Fibroblast of skin of left quadriceps (primary cell): ENCODE measurements at places on chromosomes 2 and 18.
A peak's percentile ranks its signal among the peaks of the same experiment; 100 is the strongest.

DNA sequence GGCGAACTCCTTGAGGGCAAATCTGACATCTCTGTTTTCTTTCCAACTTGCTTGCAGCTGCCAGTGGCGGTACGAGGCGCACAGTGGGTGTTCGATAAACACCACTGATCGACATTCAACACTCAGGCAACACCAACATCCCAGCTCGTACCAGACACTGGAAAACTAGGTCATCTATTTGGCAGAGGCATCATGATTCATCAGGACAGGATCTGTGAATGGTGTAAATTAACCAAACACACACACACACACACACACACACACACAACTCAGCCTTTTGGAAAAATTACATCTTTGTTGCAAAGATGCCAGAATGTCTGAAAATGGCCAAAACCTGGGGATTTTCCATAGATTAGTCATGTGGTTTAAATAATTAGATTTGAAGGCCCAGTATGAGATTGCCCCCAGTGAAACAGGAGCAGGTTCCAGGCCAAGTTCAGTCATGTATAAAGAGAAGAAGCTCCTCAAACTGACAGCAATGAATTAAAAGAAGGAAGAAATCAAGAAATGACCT, 150.5 kb upstream of the NCKAP5 start:
- DNase-seq: peak; percentile 90

DNA sequence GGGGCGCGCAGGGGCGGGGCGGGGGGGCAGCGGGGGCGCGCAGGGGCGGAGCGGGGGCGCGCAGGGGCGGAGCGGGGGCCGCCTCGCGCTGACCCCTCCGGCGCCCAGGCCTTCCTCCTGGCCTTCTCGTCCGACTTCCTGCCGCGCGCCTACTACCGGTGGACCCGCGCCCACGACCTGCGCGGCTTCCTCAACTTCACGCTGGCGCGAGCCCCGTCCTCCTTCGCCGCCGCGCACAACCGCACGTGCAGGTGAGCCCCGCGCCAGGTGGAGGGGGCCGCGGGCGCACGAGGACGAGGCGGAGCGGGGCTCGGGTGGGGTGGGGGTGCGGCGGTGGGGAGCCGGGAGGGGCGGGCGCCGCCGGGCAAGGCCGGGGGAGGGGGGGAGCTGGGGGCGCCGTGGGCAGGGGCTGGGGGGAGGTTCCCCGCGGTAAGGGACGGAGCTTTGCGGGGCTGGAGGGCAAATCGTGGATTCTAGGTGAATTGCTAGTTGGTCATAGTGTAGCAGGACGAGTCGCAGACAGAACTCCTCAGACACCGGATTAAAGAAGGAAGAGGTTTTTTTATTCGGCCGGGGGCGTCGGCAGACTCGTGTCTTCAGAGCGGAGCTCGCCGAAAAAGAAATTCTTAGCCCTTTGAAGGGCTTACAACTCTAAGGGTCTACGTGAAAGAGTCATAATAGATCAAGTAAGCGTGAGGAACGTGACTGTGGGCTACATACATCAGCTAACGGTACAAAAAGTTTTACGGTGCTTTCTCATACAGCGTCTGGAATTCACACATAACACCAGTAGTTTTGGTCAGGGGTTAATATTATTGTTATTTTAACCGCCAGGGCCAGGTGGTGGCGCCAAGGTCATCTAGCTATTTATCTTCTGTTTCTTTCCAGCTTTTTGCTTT, 29.9 kb downstream of the ANO7 start:
- no peak for DNase-seq

DNA sequence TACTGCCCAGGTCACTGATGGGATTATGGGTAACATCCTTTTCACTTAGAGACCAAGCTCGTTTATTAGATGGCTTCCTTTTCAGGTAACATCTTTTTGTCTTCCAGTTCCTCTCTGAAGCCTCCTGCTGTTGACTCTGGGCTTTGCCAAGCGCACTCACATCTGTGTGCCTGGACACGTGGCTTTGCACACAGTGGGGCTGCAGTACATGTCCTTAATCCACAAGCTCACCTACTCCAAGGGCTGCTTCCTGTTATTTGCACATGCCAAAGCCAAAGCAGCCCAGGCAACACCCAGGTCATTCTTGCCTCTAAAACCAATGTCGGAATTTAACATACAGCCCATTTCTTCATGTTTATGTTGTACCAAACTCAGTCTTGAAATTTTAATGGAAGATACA, 124.2 kb upstream of the BOD1L2 start:
- no peak for DNase-seq

DNA sequence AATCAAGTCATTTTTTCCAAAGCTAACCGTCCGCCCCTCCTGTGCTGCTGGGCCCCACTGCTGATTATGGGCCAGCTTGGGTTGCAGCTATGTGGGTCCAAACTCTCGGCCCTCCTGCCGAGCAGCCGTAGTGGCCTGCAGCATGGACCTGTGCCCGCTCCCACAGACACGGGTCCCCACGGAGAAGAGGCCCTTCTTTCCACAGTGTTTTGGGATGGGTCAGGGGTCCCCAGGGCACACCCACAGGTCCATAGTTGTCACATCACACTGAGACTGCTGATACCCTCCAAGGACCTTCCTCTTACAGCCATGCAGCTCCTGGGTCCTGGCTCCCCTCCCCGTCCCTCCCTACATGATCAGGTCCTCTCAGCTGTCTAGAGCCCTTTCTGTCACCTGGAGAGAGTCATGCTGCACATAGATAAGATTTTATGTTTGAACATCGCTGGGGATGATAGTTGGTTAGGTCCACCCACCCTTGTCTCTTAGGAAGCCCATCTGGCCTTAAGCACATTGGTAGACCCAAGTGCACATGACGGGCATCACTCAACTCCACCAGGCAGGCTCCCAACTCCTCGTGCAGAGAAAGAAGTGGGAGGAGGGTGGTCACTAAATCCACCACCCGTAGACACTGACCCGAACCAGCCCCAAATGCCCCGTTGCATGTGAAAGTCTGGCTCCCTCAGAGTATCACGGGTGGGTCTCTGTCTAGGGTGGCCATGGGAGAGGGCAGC, 17.5 kb downstream of the GPR55 start:
- DNase-seq: no peak

GRCh38 chr2:241858206-241859016, at the start of gene PDCD1:
PDCD1 (minus strand) TSS chr2:241858894; CDS start chr2:241858838, 56 bp downstream.
- DNase-seq: no peak

DNA sequence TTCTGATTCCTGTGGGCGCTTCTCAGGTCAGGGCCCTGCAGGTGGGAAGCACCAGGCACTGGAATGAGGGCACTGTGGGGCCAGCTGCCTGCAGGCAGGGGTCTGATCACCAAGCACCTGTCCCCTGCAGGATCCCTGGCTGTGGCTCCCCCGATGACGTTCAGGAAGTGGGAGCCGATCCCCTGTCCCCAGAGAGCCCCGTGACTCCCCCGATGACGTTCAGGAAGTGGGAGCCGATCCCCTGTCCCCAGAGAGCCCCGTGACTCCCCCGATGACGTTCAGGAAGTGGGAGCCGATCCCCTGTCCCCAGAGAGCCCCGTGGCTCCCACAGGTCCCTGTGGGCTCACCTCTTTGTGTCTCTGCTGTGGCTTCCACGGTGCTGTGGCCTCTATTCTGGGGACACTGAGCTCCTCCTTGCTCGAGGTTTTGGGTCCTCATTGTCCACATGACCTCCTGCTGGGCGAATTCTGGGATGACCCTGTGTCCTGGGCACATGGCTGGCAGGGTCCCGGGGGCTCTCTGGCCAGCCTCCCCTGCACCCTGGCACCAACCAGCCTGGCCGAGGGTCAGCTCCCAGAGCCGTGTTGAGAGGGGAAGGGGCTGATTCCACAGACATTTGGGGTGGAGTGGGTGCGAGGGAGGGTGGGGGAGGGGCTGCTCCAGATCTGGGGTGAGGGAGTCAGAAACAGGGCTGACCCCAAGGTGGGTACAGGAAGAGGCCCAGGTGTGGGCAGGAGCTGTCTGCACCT, 4.8 kb downstream of the NEU4 start:
- DNase-seq: no peak

DNA sequence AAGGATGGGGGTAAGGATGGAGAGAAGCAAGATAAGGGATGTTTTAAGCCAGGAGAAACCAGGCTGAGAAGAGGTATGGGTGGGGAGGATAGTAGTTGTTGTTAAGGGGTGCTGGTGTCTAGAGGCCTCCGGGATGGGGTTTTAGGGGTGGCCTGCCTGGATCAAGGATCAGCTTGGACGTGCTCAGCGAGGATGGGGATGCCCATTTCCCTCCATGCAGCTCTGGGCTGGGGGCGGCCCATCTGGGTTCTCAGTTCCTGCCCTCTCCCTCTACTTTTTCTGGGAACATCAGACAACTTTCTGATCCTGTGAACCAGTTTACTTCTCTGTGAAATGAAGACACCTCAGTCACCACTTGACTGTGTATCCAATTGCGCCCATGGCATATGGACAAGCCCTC, 10.1 kb downstream of the B3GNT2 start:
- no peak for DNase-seq

DNA sequence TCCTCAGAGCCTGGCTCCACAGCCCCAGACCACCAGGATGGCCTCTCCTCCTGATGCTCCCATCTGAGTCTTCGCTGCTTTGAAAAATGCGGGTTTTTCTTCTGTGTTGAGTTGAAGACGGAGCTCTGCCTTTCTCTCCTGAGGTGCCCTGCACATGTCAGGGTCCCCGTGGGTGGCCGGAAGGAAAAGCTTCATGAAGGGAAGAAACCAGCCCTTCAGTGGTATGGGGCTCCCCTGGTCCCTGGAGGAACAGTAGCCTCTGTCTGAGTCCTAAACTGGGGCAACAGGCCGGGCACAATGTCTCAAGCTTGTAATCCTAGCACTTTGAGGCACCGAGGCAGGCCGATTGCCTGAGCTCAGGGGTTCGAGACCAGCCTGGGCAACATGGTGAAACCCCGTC, 54.7 kb upstream of the CAB39 start:
- DNase-seq: no peak

- DNase-seq: no peak
Measured at GRCh38 chr2:46748121-46748520, 167.5 kb downstream of the MCFD2 start.

- peak; percentile 23 for DNase-seq
Measured at GRCh38 chr2:133303150-133303549, 265.1 kb downstream of the NCKAP5 start.

GRCh38 chr2:239277401-239278085, 123.3 kb downstream of the HDAC4 start:
- no peak for DNase-seq

- no peak for DNase-seq
Measured at GRCh38 chr2:223697316-223697891, 95.2 kb upstream of the SCG2 start.

DNA sequence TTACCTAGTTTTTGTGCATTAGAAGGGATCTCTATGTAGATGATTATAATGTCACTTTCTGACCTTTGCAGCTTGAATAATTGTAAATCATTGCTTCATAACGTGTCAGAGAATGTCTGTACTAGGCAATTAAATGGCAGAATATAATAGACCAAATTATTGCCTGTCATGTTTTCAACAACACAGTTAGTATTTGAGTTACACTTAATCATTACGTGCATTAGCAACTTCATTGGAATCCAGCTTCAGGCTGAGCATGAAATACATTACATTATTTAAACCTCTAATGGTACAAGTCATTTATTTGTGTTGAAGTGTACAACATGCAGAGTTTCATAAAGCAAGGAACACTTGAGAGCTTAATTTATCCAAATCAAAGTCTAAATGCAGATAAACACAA, 48.0 kb downstream of the ZNF407 start:
- DNase-seq: peak; percentile 55

- no peak for DNase-seq
Measured at GRCh38 chr2:36235426-36235825, 120.2 kb upstream of the CRIM1 start.

DNA sequence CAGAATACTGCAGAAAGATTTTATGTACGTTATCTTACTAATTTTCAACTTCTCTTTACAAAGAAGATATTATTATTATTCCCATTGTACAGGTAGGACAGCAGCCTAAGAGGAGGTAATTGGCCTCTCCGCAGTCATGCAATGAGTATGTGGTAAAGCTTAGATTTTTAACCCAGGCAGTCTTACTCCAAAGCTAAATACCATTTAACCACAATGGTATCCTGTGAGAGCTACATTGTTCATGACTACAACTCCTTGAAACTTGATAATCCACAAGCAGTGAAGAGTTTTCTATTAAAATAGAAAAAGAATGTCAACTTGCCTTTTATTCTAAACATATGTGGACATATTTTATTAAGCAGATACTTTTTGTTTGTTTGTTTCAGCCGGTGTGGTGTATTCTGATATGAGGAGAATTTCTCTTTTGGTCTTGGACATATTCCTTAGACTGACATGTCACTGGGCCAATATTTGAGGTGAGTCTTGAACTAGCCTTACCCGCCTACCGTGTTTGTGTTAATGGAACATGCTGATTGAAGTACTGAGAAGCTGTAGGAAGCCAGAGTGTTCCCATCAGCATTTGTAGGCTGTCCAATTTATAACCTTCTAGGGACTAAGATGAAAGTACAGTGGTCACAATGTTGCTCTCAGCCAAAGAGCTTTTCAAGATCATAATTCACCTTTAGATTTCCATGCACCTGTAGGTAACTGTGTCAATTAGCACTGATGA, 293.9 kb upstream of the DCC start:
- no peak for DNase-seq

- DNase-seq: no peak
Measured at GRCh38 chr18:57060814-57061213, 86.1 kb upstream of the BOD1L2 start.

DNA sequence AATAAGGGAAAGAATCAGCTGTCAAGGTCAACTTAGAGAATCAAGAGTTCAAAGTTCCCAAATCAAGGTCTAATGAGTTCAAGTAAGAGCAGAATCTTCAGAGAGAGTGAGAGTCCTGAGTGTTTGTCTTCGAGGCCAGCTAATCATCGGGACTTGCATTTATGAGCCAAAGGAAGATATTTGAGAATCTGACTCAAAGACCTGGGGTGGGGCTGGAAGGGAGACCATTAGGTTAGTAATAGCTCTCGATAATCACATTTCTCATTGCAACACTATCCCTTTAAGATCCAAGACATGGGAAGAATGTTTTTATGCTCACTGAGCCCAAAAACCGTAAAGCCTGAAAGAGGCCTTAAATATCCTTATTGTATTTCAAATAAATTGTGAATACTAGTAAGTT, 72.0 kb upstream of the FSHR start:
- no peak for DNase-seq

DNA sequence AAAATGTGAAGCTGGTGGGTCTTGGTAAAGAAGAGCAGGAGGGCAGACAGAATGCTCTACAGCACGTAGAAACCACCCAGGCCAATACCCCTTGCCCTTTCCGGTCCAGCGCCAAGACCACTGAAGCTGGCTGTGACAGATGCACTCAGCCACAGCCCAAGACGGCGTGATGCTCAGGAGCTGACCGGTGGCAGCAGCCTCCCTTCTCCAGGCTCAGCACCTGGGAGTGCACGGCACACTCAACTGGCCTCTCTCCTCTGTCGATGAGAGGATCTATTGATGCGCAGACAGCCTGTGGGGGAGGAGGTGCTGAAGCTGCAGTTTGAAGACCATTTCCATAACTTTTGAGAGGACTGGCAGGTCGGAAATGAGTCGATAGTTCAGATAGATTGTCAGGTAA, 141.0 kb upstream of the MYT1L start:
- DNase-seq: no peak

- no peak for DNase-seq
Measured at GRCh38 chr2:19580264-19580663, 221.8 kb upstream of the OSR1 start.

- no peak for DNase-seq
Measured at GRCh38 chr2:105439141-105439540, 40.3 kb upstream of the FHL2 start.

- DNase-seq: no peak
Measured at GRCh38 chr2:64789466-64790320, 136.0 kb upstream of the SERTAD2 start.
